ENCODE measurements at places on chromosomes 5 and 9. TPM values are rescaled to one million over a fixed set of nuclear protein-coding genes. Genes with fewer than 3 reads are reported as not detected.

PCDHA1 gene
- total RNA-seq, result 0.32 TPM

PGM5 gene
- total RNA-seq, result 0.46 TPM

BTNL8 gene
- not detected for total RNA-seq

SLC34A1 gene
- not detected for total RNA-seq

GAPVD1 gene
- total RNA-seq, result 51.3 TPM

QRFP gene
- not detected for total RNA-seq

PIP5KL1 gene
- 0.91 TPM for total RNA-seq

FCHO2 gene
- 12.0 TPM for total RNA-seq

FOXD4 gene
- total RNA-seq, result not detected

CCNJL gene
- 6.2 TPM for total RNA-seq

SH3TC2 gene
- 5.8 TPM for total RNA-seq

UHRF2 gene
- total RNA-seq, result 106 TPM

LCN6 gene
- not detected for total RNA-seq

TEX53 gene
- total RNA-seq, result not detected

ANGPTL2 gene
- 8.4 TPM for total RNA-seq

CATSPER3 gene
- total RNA-seq, result not detected

SPINK7 gene
- total RNA-seq, result not detected

FAM200C gene
- 6.5 TPM for total RNA-seq

IARS1 gene
- total RNA-seq, result 253 TPM
